ENCODE measurements at places on chromosomes 1 and 21.

DNA sequence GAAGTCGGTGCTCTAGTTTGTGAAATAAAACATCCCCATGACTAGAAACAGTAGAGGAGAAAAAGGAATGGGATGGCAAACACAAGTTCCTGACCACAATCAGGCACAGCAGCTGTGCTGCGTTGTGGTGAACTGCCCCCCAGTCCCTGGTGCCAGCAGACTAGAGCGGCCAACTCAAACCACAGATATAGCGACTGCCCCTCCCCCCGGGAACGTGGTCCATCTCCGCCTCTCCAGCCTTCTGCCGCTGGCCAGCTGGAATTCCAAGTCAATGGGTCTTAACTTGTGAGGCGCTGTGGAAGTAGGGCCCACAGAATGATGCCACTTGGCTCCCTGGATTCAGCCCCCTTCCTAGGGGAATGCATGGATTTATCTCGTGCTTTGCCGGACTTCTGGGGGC lies 41.6 kb upstream of the ZNF678 start:
- DNase-seq, result no peak

DNA sequence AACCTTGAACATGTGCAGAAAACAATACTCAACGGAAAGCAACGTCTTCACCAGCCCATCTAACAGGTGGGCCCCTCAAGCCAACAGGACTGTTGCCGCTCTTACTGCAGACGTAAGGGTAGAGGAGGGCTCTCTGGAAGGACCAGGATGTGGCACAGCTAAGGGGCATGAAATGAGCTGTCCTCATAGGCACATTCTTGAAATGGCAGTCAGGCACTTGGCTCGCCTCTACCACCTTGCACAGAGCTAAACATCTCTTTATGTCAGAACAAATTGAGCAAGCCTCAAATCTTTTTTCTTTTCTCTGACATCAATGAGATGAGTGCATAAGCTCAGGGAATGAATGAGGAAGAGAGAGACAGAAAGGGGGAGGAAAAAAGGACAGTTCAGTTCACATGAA lies 86.4 kb upstream of the ESRRG start:
- DNase-seq, result no peak

DNA sequence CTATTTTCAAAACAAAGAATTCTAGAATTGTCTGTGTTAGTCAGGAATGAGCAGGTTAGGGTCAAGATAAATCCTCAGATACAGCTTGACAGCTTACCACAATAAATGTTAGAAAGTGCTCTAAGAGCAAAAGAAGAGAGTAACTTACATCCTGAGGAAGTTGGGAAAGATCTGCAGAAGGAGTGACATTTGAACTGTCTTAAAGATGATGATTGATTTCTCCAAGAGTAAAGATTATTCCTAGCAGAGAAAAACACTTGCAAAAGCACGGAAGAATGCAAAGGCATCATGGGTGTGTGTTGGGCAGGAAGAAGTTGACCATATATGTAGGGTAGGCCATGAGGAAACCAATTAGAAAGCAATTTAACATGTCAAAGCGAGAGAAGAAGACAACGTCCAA lies 175.4 kb downstream of the LRRC7 start:
- DNase-seq, result no peak

- no peak for DNase-seq
Observed at GRCh38 chr1:185050823-185051451, 5.6 kb downstream of the RNF2 start.

DNA sequence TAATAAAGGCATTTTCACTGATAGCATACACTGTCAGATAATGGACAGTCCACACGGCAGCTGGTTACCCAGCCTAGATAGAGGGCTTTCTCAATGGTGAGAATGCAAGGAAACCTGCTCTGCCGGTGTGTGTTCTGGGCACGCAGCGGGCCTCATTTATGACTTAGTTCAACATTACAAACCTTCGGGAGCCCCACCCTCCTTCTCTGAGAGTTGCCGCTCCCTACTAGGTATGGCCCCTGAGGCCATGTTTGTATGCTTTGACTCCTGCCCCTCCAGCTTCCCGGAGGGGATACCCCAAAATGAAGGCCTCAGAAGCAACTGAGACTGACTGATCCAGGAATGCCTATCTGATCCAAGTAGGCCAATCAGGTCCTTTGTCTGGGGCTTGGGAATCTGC lies 17.2 kb upstream of the FABP3 start:
- no peak for DNase-seq

DNA sequence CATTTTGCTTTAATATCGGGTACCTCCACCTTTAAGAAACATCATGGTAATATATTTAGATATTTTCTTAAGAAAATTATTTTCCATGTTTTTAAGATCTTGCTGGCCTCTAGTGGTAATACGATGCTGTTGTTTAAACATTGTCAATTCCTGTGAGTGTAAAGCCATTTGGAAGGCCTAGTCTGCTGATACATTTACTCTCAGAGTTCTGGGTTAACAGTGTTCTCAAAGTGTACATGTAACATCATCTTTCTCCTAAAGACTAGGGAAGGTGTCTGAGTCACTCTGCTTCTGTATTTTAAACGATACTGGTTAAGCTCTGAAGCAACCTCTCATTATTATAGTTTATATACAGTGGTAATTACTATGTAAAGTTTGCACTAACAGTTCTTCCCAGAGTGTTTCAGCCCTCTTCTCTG lies 189.1 kb downstream of the RASAL2 start:
- DNase-seq, result no peak

GRCh38 chr1:64476251-64476952 lies 6.5 kb downstream of the CACHD1 start:
- DNase-seq, result no peak
